Fibroblast of skin of right biceps (primary cell): ENCODE measurements at places on chromosomes 2 and 18.

DNA sequence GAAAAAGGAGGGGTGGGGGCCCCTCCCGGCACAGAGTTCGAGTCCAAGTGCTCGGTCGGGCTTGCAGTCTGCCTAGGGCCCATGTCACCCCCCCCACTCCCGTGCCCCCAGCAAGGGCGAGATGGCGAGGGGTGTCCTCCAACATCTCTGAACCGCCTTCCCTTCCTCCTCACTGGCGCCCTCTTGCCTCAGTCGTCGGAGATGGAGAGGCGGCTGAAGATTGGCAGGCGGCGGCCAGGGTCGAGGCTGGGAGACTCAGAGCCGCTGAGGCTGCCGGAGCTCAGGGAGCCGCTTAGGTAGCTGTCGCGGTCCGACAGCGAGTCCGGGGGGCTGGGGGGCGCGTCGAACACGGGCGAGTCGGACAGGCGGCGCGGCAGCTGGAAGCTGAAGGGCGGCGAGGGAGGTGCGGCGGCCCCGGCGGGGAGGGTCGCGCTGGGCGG, 2.3 kb downstream of the ZFP36L2 start:
- DNase-seq: peak; percentile 83

DNA sequence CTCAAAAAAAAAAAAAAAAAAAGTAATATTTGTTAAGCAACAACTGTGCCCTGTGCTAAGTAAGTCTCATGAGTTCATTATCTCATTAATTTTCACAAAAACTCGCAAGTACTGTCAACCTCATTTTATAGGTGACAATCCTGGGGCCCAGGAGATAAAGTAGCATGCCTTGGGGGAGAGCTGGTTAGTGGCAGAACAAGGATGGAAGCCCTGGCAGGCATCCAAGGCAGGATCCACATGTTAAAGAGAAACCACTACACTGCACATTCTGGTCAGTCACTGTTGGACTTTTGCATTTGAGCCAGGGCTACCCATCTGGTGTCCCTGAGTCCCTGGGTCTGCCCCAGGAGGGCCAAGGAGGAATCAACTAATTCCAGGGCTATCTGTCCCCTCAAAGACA, 54.6 kb downstream of the ZFP36L2 start:
- DNase-seq: peak; percentile 32

- no peak for DNase-seq
These were observed 144.5 kb downstream of the LAMA3 start for GRCh38 chr18:23833714-23834113.

DNA sequence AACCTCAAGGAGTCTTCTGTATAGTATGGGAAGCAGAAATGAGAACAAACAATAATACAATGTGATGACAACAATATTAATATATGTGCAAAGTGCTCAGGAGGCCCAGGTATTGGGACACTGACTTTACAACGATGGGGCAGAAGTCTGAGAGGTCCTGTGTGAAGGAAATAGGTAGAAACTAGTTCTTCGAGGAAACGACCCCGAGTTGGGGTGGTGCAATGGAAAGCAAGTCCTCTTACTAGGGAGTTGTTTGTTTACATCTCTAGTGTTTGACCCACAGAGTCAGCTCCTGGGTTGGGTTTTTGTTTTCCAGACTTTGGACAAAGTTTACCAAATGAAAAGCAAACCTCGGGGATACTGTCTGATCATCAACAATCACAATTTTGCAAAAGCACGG, 16.2 kb downstream of the CASP8 start:
- no peak for DNase-seq

DNA sequence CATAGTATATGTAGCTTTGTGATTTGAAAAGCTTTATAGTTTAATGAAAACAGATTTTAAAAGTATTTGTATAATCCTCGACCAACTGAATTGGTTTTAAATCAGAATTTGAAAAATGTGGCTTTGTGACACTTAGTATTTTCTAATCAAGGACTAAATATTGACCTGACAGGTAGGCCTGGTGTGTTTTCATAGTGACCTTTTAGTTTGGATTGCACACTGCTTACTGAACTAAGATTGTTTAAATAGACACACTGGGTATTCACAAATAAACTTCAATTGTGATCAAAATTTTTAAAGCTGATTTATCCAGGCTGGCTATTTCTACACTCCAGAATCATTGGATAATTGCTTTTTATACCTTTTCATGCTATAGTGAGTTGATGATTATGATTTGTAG, 31.8 kb upstream of the FAM237A start:
- no peak for DNase-seq

GRCh38 chr2:234533626-234534025, 36.7 kb upstream of the ARL4C start:
- no peak for DNase-seq

GRCh38 chr2:20456116-20456571, 9.3 kb downstream of the RHOB start:
- no peak for DNase-seq

DNA sequence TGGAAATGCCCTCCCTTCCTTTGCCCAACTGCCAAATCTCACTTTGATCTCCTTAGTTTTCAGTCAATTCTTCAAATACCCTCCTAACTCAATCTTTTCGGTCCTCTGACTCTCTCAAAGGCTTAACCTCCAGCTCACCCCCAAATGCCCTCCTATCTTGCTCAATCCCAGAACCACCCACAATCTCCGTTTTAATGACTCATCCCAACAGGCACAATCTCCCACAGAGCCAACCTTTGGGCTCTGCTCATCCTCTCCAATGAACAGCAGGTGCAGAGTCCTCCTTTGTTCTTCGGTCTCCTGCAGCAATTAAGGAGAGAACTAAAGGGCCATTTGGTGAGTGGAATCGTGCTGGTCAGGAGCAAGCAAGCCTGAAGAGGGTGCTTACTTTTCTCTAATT, 366.1 kb upstream of the CRIM1 start:
- no peak for DNase-seq

DNA sequence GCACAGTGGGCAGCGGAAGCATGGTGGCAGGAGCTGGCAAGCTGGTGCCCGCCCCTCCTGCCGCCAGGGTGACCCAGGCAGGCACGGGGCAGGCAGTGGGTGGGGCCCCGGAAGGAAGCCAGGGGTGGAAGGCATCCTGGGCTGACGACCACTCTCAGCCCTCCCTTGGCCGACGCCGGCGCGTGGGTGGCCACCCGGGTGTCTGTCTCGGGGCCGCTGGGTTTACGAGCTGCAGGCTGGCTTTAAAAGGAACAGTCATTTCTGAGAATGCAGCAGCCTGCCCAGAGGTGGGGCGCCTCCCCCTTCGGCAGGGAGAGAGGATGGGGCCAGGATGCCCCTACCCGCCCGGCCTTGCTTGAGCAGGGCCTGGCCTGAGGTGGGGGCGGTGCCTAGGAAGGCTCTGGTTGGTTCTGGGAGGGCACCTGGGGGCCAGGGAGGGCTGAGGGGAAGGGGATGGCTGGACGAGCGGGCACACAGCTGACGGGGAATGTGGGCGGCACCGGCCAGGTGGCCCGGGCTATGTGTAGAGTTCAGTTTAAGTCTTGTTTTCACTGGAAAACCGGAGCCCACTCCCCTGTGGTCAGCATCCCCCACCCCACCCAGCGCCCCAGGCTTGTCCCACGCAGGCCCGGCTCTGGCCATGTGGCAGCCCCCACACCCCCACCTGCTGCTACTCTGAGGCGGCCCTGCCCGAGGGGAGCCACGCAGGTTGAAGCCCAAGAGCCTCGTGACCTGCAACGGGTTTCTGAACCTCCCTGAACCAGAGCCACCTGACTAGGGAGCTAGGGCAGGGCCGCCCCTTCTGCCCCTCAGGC, 6.3 kb downstream of the BOK start:
- DNase-seq: no peak

- DNase-seq: no peak
These were observed 768.3 kb upstream of the CDH7 start for GRCh38 chr18:64982414-64983055.

- no peak for DNase-seq
These were observed 483.0 kb upstream of the NRP2 start for GRCh38 chr2:205199165-205199850.

- DNase-seq: no peak
These were observed 553.9 kb downstream of the ADCYAP1 start for GRCh38 chr18:1458547-1458946.

DNA sequence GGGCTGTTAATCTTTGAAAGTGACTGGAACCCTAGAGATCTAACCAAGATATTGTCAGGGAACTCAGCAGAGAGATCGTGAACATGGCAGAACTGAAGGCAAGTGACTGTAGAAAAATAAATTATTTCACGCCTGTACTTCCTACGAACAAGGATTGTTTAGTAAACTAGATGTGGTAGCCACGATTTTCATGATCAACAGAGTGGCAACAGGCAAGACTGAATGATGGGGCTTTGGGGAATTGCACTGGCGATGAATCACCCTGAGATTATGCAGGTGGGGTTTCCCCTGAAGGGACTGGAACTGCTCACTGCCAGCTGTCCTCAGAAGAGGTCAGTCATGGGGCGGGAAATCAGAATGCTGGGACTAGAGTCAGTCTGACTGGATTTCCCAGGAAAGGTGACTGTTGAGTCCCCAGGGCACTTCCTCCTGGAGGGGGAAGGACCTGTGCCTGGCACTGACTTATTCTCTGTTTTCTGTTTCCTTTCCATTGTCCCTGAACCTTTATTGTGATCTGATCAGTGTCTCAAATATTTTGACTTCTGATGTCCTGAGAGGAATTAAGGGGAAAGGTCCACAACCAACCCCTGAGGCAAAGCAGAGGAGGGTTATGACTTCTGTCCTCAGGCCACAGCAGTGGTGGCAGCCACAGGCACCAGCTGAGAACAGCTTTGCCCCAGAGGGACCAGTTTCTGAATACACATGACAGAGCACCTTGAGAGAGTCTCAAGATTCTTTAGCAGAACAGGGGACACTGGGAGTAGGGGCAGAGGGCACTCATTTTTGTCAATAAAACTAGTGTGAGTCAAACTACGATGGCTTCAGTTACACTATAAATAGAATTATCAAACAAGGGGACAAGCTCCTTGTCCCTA, 70.0 kb downstream of the NAB1 start:
- DNase-seq: peak; percentile 80

DNA sequence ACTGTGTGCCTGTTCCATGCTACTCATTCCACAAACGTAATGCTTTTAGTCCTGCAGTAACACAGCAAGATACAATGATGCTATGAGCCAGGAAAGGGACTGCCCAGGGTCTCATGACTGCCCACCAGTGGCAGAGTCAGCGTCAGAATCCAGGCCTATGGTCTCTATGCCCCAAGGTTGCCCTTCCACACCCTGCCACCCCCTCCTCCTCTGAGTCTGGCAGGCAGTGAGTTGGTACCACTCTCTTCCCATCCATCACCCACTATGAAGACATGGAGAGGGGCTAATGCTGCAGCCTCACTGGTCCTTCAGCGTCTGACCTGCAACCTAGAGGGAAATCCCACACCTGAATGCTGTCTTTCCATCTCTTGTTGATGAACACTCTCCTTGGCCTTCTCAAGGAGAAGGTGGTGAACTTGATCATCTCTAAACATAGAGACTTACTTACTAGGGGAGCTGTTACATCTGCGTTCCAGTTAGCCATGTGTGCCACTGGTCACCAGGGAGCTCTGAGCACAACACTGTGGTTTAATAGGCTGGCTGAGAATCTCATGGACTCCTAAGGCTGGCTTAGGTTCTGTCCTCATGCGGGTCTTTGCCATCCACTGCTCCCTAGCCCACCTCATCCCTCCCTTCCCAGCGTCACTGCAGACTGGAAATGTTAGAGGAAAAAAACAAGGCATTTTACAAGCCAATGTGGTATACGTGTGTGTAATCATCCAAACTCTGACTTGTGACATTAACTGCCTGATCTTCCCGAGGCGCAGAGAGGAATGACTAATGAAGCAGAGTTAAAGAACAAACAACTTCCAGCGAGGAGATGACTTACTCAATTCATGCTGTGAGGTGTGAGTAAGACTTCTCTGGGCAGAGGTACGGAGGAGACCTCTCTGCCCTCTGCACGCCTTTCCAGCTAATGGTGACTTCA, 28.8 kb downstream of the STEAP3 start:
- DNase-seq: peak; percentile 98

DNA sequence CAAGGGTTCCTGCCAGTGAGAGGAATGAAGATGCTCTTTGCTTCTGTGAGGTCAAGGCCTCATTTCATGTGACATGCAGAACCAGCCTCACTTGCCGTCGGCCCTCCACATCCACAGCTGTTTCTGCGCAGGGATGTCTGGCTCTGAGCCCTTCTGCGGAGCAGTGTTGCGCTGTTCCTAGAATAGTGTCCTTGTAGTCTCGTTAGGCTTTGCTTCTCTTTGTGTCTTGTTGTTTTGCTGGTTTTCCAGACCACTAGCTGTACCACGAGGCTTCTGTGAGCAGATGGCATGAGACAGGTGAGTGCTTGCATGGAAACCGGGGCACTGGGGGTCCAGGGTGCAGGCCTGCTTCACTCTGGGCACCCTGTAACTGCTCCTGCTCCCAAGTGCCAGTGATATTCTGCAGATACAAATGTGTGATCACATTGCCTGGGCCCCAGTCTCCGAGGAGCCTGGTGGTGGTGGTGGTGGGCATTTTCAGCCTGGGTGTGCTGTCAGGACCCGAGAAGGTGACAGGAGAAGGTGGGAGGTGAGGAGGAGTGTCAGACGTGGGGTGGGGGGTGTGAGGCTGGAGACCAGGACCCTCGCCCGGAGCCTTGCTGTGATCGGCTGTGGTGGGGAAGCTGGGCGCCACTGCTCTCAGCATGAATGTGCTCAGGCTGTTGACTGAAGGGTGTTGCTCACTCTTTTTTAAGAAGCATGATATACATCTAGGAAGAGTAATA, 34.3 kb downstream of the LDLRAD4 start:
- DNase-seq: no peak

DNA sequence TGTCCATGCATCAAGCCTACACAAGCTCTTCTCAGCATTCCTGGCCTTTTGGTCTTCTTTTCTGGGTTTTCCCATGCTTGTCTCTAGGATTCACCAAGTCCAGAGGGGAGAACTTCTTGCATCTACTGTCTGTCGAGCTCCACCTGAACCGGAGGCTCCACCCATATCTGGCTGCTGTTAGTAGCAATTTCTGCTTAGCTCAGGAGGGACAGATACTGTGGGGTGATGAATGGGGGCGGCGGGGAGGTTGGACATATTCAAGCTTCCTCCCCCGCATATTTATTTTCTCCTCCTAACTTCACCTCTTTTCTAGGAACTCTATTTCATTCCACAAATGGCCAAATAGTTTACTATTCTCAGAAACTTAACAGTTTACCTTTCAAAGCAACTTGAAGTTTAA, 163.5 kb downstream of the PTH2R start:
- no peak for DNase-seq

GRCh38 chr2:130258356-130258755, 60.1 kb upstream of the TUBA3E start:
- no peak for DNase-seq

DNA sequence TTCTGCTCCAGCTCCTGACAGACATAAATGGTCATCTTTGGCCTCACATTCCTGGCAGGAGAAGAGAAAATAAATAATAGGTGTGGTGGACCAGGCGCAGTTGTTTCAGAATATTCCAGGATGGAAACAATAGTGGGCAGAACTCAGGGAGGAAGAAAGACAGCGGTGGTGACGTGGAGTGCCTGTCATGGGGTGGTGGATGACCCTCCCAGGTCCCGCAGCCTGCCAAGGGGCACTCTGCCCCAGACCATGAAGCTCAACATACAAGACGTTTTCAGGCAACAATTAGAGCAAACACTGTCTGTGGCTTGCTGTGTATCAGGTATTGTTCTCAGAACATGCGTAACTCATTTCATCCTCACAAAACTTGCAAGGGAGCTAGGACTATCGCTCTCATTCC, 50.9 kb downstream of the TFCP2L1 start:
- DNase-seq: no peak
